ENCODE measurements at places on chromosomes 7 and 10. TPM values are rescaled to one million over a fixed set of nuclear protein-coding genes. Genes with fewer than 3 reads are reported as not detected.

Gene BHLHA15
- polyA plus RNA-seq = not detected

Gene CRYGN
- polyA plus RNA-seq = not detected

Gene AUTS2
- 3.5 TPM for polyA plus RNA-seq

Gene PIK3CG
- not detected for polyA plus RNA-seq

DNA sequence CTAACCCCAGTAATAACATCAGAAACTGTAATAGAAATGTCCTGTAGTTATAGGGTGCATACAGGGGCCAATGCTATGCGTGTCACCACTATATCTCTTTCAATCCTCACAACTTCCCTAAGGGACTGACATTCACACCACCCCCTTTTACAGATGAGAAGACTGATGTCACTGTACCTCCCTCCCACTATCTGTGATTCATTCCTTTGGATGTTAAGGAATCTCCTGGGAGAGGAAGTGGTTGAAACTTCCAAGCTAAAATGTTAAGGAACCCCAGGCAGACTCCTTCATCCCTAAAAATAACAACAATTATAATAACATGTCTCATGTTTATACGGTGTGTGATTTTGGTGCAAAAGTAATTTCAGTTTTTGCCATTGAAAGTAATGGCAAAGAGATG is 5.4 kb downstream of the COL13A1 start:
- H3K4me3 ChIP-seq = no peak overlapping the region
- H3K4me1 ChIP-seq = peaks cover 34% of the 10 kb centered on the region
- H3K27me3 ChIP-seq = no peaks in the 10 kb centered on the region
- no peaks in the 10 kb centered on the region for H3K36me3 ChIP-seq

DNA sequence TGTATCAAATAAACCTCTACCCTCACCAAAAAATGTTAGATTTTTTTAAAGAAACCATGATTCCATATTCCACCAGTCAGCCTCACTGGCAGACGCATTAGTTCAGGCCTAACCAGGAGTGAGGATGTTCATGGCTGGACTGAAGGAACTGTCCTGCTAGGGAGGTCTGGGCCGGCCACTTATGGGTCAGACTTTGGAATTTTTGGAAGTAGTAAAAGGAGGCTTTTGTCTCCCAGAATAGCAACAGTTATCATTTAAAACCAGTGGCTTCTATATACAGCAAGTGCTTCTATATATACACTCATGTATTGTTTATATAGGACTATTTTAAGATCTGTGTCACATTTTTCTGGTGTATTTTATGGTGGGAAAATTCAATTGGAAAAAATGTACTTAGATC is 120.5 kb downstream of the CNNM2 start:
- H3K4me3 ChIP-seq = no peak overlapping the region
- H3K27ac ChIP-seq = peak overlapping the region; percentile 32
- DNase-seq = peak; percentile 84
- H3K4me1 ChIP-seq = peaks cover 38% of the 10 kb centered on the region
- no peaks in the 10 kb centered on the region for H3K27me3 ChIP-seq

GRCh38 chr7:65983965-65984658 is 2.1 kb upstream of the GUSB start:
- no peak overlapping the region for H3K4me3 ChIP-seq
- H3K27ac ChIP-seq = no peak overlapping the region
- peaks cover 8% of the 10 kb centered on the region for H3K4me1 ChIP-seq
- H3K36me3 ChIP-seq = peaks cover 4% of the 10 kb centered on the region
- no peaks in the 10 kb centered on the region for H3K27me3 ChIP-seq

DNA sequence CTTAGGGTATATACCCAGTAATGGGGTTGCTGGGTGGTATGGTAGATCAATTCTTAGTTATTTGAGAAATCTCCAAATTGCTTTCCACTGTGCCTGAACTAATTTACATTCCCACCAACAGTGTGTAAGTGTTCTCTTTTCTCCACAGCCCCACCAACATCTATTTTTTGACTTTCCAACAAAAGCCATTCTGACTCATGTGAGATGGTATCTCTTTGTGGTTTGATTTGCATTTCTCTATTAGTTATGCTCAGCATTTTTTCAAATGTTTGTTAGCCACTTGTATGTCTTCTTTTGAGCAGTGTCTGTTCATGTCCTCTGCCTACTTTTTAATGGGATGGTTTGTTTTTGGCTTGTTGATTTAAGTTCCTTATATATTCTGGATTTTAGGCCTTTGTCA is 66.4 kb downstream of the MGAM2 start:
- H3K27ac ChIP-seq = no peak overlapping the region
- no peaks in the 10 kb centered on the region for H3K4me1 ChIP-seq
- no peak overlapping the region for H3K4me3 ChIP-seq
- no peaks in the 10 kb centered on the region for H3K36me3 ChIP-seq
- no peaks in the 10 kb centered on the region for H3K27me3 ChIP-seq

All from IMR-90 (cell line).